ENCODE measurements at places on chromosomes 6 and 20. TPM values are rescaled to one million over a fixed set of nuclear protein-coding genes. Genes with fewer than 3 reads are reported as not detected.
A peak's percentile ranks its signal among the peaks of the same experiment; 100 is the strongest.

GRCh38 chr6:119347466-119348095 is 2.0 kb downstream of the MAN1A1 start:
- no peak for DNase-seq

DNA sequence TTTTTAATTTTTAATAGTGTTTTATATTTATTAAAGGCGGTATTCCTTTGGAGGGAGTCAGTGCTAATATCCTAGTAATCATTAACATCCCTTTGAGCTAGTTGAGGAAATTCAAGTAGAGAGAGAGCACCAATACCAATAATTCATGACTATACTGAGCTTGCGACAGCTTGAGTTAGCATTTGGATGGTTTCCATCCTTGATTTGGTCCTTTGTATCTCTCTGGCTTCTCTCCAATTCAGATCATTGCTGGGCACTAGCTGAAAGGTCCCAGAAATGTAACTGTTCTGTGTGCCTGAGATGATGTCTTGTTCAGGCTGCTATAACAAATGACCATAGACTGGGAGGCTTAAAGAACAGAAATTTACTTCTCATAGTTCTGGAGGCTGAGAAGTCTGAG is 77.0 kb downstream of the RNF144B start:
- no peak for DNase-seq

EPHA7 gene
- total RNA-seq, result not detected

PLTP gene
- total RNA-seq, result 0.37 TPM

GRCh38 chr6:90820436-90820835 is 233.6 kb upstream of the MAP3K7 start:
- peak; percentile 20 for DNase-seq

- DNase-seq, result peak; percentile 68
These were observed 354.1 kb upstream of the MAP3K7 start for GRCh38 chr6:90940812-90941481.

DNA sequence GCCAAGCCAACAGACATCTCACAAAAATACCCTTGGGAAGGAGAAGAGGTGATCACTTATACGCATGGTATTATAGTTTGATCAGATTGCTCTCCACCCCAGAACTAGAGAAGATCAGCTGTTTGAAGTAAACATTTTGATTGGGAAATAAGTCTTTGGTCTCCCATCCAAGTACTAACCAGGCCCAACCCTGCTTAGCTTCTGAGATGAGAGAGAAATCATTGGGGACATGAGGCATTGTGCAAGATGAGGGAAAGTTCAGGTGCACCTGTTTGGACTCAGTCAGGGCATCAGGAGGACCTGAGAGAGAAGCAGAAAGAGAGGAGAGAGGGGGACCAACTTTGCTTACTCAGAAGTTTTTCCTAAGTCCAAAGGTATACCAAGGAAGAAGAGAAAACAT is 11.4 kb downstream of the RIPK1 start:
- no peak for DNase-seq

Measured in MCF 10A (cell line).